T-helper 17 cell (primary cell): ENCODE measurements at places on chromosomes 7 and 10.

- no peak for DNase-seq
These were observed at the start of gene NPC1L1 for GRCh38 chr7:44541028-44541869. TSS of gene NPC1L1 (minus strand) at chr7:44541330. CDS start at chr7:44541259, 71 bp downstream.

DNA sequence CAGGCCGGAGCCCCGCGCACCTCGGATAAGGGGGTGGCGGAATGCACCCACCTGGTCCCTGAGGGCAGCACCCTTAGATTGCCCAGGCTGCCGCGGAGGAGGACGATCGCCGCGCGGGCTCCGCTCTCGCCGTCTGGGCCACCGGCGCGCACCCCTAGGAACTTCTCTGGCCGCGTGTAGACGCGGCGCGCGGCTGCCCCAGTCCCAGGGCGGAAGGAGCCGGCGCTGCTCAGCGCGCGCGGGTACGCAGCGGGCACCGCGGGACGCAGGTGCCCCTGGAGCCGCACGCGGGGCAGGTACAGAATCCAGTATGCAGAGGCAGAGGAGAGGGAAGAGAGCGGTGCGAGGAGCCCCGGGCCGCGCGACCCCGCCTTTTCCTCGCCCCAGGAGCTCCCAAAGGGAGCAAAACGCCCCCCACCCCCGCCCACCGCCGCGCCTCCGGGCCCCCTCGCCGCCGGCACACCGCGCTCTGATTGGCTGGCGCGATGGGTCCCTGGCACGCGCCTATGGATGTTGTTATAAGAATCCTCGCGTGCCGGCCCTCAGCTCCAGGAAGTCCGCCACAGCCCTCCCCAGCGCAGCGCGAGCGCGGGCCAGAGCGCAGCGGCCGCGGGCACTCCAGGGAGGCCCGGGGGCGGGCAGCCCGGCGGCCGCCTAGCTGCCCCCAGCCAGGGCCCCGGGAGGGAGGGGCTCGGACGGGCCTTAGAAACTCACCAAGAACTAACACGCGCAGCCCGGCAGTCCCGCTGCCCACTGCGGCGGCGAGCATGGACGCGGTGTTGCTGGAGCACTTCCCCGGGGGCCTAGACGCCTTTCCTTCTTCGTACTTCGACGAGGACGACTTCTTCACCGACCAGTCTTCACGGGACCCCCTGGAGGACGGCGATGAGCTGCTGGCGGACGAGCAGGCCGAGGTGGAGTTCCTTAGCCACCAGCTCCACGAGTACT, at the start of gene PTF1A:
Gene PTF1A (plus strand): TSS at position 549 of the 948 bp plus-strand sequence. CDS start 219 bp downstream, at position 768.
- DNase-seq = no peak

DNA sequence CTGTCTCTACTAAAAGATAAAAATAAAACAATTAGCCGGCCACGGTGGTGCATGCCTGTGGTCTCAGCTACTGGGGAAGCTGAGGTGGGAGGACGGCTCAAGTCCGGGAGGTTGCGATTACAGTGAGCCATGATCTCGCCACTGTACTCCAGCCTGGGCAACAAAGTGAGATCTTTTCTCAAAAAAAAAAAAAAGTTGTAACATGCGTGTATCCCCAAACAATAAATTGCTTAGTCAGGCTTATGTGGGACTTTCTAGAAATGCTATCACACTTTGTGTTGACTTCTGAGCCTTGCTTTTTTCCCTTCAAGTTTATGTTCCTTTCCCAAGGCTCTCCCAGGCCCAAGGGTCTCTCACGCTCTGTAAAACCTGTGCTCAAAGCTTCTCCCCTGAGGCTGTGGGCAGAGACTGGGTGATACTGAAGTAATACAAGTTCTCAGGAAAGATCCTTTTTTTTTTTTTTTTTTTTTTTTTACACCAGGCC, 88.0 kb upstream of the TNS3 start:
- no peak for DNase-seq

DNA sequence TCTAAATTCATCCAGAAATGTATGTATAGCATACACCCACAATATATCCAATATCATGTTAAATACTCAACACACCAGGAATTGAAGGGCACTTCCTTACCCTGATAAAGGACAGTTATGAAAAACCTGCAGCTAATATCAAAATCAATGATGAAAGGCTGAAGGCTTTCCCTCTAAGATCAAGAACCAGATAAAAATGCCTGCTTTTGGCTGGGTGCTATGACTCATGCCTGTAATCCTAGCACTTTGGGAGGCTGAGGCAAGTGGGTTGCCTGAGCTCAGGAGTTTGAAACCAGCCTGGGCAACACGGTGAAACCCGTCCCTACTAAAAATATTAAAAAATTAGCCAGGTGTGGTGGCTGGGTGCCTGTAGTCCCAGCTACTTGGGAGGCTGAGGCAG, 21.6 kb upstream of the UPP1 start:
- DNase-seq = no peak

- no peak for DNase-seq
These were observed 37.4 kb upstream of the PDGFA start for GRCh38 chr7:556837-557557.

GRCh38 chr7:157471259-157472125, 134.7 kb downstream of the DNAJB6 start:
- DNase-seq = no peak

DNA sequence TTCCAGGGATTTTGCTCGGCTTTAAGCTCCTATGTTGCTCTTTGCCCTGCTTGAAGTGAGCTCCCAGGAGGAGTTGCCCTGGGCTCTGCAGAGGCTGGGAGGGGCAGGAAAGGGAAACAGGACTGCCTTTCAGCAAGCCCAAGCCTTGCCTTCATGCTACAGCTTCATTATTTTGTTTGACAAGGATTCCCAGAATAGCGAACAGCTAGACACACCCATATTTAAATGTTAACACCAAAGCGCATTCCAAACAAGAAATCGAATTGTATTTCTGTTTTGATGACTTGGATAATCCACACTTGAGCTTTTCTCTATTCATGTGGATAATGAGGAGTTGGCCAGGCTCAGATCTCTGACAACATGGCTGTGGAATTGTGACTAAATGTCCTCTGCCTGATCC, 6.3 kb downstream of the KIAA1217 start:
- DNase-seq = no peak

DNA sequence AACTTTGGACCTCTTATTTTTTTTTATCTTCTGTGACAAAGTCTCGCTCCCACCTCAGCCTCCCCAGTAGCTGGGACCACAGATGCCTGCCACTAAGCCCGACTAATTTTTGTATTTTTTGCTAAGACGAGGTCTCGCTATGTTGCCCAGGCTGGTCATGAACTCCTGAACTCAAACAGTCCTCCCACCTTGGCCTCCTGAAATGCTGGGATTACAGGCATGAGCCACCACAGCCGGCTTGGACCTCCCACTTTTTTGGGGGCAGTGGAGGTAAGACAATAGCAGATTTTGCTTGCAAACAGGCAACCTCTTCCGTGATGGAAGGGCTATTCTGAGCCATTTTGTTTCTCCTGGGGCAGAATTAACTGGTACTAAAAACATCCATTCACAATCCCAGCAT, 1.2 kb upstream of the TRRAP start:
- DNase-seq = no peak

- no peak for DNase-seq
These were observed 208.5 kb downstream of the TRIL start for GRCh38 chr7:28749638-28750037.

DNA sequence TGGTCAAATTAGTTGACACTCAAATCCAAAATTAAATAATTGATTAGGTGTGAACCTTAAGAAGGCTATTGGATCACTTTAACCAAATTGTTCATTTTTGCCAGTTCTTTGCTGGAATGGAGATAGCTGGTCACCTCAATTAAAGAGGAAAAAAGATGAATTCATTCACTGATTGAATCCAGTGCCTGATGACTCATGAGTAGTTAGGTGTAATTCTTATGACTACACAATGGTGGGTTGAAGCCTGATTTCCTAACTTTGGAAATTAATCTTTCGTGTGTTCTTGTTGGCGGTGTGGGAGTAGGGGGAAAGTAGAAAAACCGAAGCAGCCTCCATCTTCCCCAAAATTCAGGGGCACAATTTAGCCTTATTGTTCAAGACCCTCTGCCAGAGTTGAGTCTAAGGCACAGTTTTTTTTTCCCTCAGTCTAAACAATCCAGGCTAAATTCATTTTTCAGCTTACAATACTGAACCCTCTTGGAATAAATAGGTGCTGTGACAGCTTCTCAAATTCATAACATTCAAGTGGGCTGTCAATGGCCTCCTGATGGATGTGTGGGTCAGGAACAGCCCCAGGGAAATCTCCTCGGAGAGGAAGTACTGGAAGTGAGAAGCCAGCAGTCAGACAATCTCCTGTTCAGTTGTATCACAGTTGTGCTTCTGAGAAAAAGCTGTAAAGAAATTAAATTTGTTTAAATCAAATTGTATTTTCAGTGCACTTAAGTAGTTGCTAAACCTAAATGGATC, 356.6 kb downstream of the BBS9 start:
- no peak for DNase-seq

DNA sequence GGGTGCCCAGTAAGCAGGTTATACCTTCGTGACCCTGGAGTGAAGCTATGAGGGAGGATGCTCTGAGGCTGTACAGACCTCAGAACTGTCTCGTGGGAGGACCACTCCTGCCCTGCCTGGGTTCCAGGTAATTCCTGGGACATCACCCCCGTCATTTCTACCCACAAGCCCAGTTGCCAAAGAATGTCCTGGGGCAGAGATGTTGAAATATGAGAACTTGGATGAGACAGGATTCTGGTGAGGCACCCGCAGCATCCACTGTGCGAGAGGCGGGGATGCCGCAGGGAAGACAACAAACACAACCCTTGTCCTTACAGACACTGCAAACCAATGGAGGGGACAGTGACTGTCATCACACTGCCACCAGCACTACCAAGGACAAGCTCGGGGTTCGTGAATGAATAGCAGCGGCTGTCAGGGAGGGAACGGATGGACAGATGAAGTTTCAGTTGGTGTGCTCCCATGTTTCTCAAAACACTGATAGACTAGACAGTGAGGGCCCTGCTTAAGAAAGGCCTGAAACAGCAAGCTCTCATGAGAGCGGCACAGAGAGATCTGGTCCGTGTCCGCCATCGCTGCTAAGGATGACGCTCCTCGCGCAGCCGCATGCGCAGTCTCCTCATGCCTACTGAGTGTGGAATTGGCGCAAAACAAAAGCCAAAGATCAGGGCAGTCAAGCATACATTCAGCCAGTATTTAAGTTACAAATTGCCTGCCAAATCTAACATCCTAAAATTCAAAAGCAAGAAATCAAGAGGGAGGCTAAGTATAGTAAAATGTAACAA, 82.0 kb upstream of the RHEB start:
- no peak for DNase-seq
